AG09309 (cell line): ENCODE measurements at places on chromosomes 4 and X.

- DNase-seq: no peak
Observed at GRCh38 chr4:26369581-26369980, 48.8 kb downstream of the RBPJ start.

DNA sequence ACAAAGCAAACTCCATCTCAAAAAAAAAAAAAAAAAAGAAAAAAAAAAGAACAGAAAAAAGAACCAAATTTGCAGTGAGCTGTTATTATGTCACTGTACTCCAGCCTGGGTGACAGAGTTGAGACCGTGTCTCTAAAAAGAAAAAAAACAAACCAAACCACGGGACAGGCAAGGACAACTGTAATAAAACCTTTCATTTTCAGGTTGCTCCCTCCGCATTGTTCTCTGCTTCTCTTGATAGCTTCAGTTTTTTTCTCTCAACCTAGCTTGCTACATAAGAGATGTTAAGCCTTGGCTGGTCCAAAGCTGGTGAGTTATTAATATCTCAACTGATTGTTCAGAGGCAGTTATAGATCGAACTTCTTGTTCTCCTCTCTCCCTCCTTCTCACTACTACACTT is 23.1 kb upstream of the ELF2 start:
- no peak for DNase-seq

DNA sequence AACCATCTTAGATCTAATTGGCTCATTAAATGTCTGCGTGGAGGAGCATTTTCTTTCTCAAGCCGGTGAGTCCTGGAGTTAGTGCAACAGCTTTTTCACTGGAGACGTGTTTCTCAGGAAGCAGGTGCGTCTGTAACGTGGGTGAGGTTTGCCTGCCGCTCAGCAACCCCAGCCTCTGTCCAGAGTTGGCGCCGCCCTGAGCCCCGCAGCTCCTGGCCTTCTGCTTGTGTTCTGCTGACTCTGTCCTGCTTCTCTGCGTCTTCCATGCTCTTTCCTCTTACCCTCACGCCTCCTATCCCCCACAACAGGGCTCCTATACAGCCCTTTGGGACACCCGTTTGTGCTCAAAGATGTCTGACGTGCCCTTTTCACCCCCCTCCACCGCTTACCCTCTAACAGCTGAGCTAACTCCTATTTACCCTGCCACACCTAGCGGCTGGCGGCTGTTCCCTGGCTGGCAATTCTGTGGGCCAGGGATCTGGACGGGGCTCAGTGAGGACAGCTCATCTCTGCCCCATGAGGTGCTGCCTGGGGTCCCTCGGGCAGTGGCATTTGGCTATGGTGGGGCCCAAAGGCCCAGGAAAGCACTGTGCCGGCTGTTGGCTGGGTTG is 18.8 kb downstream of the DOK7 start:
- DNase-seq: no peak

GRCh38 chrX:48897157-48897624 is 377 bp downstream of the TIMM17B start:
- no peak for DNase-seq

GRCh38 chr4:38209654-38210053 is 249.5 kb downstream of the PTTG2 start:
- no peak for DNase-seq

GRCh38 chr4:82357640-82358039 is 16.2 kb downstream of the HNRNPD start:
- no peak for DNase-seq

DNA sequence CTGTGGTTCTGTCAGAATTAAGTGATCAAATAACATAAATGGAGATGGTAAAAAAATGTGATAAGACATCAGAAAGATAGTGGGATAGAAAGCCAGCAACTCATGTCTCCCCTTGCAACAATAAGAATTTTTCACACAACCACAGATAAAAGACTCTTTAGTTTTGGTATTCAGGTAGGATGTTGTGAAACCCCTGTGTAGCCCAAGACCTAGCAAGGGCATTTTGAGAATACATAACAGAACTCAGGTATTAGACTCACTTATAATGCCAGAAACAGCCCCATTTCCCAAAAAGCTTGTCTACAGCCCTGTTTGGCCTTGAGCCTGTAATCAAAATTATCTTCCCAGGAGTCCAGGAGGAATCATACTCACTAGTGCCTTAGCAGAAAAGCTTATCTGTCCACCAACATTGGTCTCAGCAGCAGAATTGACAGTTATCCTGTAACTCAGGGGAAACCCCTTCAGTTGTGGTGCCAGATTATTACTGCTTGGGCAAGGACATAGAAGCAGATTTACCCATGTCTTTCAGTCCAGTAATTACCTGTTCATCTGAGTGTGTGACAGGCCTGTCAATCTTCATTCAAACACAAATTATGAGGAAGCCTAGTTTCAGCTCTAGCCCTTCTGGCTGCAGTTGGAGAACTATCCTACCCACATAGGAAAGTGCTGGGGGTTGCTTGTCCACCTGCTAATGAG is 41.0 kb upstream of the UGT2B17 start:
- DNase-seq: no peak

- DNase-seq: no peak
Observed at GRCh38 chrX:48972220-48973164, 848 bp upstream of the KCND1 start.

- no peak for DNase-seq
Observed at GRCh38 chr4:26065833-26066232, 151.8 kb downstream of the SMIM20 start.

DNA sequence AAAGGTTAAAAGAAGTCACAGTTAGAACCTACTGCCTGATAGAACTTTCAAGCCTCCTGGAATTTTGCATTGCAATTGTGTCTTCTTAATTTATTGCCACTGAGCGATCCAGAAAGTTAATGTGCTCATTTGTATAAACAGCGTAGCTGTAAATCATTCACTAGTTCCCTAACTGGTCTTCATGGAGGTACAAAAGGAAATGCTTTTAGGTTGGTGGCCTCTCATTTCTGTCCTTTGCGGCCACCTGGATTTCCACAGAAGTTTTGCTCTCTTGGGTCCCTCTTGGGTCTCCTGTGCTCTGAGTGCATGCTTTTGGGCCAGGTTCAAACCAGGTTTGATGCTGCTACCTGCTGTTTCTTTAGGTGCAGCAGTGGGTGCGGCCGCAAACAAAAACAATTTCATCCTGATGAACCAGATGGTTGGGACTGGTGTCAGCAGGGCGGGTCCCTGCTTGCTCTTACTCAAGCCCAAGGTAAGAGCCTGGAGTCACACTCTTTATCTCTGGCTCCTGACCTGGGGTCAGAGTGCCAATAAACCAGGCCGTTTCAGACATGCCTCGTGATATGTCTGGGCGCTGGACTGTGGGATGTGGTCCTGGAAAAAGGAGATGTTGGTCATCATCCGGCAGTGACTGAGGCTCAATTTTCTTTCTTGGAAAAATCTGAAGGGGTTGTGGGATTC is 270.1 kb downstream of the PTTG2 start:
- no peak for DNase-seq

DNA sequence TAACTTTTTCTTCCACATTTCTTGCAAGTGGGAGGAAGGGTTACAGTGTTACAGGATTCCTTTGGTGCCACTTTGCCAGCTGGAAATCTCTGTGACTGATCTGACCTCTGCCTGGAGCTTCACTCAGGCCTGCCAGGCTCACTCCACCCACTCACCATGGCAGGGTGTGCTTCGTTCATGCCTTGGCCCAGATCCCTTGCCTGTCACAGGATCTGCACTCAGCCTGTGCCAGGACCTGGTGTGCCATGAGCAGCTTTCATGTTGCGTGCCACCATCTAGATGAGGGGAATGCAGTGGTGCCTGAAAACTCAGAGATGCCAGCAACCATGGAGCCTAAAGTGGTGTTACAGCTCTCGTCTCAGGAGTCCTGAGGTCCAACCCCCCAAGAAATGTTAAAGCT is 2596.4 kb downstream of the PCDH7 start:
- DNase-seq: no peak
